ENCODE measurements at places on chromosomes 7 and 10. TPM values are rescaled to one million over a fixed set of nuclear protein-coding genes. Genes with fewer than 3 reads are reported as not detected.

- DNase-seq, result no peak
- peaks cover 40% of the 10 kb centered on the region for H3K4me1 ChIP-seq
- peaks cover 26% of the 10 kb centered on the region for H3K36me3 ChIP-seq
- H3K27me3 ChIP-seq, result no peaks in the 10 kb centered on the region
- H3K27ac ChIP-seq, result no peak overlapping the region
Measured at GRCh38 chr10:128121750-128122412, 4.3 kb downstream of the MKI67 start.

GRCh38 chr10:63630931-63631680 lies 109.9 kb downstream of the REEP3 start:
- peak overlapping the region; percentile 45 for H3K27ac ChIP-seq
- no peak for DNase-seq
- peaks cover 18% of the 10 kb centered on the region for H3K27me3 ChIP-seq
- peak overlapping the region; percentile 93 for H3K4me3 ChIP-seq
- H3K4me1 ChIP-seq, result peaks cover 43% of the 10 kb centered on the region

GRCh38 chr10:113539789-113540188 lies 13.1 kb upstream of the HABP2 start:
- H3K4me3 ChIP-seq, result no peak overlapping the region
- DNase-seq, result no peak
- H3K27ac ChIP-seq, result no peak overlapping the region

Gene CYP2C9
- total RNA-seq, result not detected

Gene GHRHR
- not detected for total RNA-seq

DNA sequence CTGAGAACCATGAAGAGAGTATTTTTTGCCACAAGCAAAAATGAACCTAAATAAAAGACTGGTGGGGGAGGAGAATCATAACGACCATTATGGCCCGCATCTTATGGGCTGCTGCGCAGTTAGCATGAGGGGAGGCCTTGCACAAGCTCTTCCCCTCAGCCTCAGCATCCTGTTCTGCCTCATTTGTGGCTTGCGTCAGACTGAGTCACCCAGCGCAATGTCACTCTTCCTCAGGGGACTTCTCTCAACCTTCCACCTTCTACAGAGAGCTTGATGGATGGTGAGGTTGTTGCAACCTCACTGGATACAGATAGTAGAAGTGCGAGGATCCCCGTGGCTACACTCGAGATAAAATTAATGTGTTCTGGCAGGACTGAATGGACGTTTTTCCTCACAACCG lies 16.8 kb upstream of the GPR15LG start:
- peaks cover 33% of the 10 kb centered on the region for H3K4me1 ChIP-seq
- no peaks in the 10 kb centered on the region for H3K36me3 ChIP-seq
- H3K27me3 ChIP-seq, result no peaks in the 10 kb centered on the region
- no peak overlapping the region for H3K27ac ChIP-seq
- DNase-seq, result peak; percentile 62

DNA sequence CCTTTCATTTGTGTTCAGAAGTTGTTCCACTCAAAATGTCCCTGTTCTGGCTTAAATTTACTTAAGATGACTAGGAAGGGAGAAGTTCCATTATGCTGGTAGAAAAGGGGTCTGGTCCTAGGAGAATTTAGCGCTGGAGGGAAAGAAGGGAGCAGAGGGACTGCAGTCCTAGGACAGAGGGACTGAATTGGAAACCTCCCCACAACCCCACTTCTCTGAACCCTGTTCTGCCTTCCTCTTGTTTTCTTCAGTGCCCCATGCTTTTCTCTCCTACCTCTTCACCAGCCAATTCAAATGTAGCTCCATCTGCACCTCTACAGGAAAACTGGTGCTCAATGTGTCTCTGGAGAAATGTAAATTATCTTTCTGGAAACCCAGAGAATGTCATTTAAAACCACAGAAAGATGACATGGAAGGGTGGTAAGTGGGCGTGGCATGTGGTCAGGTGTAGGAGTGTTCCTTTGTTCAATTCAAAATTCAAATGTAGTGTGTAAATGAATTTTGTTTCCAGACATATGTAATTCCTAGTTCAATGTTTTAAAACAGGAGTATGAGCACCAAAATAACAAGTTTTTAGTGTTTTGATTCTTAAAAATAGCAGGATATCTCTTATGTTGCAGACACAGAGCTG lies 24.0 kb upstream of the RHOBTB1 start:
- peaks cover 37% of the 10 kb centered on the region for H3K4me1 ChIP-seq
- DNase-seq, result peak; percentile 34
- no peaks in the 10 kb centered on the region for H3K36me3 ChIP-seq
- peaks cover 28% of the 10 kb centered on the region for H3K27me3 ChIP-seq
- peak overlapping the region; percentile 51 for H3K27ac ChIP-seq

GRCh38 chr10:132589681-132590080 lies 52.1 kb downstream of the INPP5A start:
- peaks cover 3% of the 10 kb centered on the region for H3K36me3 ChIP-seq
- peaks cover 78% of the 10 kb centered on the region for H3K4me1 ChIP-seq
- H3K27ac ChIP-seq, result no peak overlapping the region

GRCh38 chr7:157487046-157487770 lies 150.4 kb downstream of the DNAJB6 start:
- H3K27me3 ChIP-seq, result peaks cover 2% of the 10 kb centered on the region
- H3K4me3 ChIP-seq, result no peak overlapping the region
- H3K27ac ChIP-seq, result no peak overlapping the region
- peaks cover 2% of the 10 kb centered on the region for H3K36me3 ChIP-seq
- peaks cover 14% of the 10 kb centered on the region for H3K4me1 ChIP-seq

DNA sequence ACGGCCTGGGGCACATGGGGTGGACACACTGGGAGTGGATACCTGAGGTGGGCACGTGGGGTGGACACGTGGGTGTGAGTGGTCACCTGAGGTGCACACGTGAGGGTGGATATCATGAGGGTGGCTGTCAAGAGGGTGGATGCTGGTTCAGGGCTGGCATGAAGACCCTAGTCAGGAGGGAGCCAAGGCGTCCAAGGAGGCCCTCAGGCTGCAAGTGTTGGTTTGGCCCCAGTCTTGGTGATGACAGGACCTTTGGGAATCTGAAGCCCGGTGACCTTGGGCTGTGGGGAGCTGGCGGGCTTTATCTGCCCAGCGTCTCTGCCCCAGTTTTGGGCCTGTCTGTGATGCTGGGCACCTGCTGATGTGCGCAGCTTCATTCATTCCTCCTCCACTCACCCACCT lies 24.9 kb upstream of the PFKFB3 start:
- no peak overlapping the region for H3K4me3 ChIP-seq
- H3K36me3 ChIP-seq, result peaks cover 2% of the 10 kb centered on the region
- H3K27ac ChIP-seq, result no peak overlapping the region
- no peaks in the 10 kb centered on the region for H3K27me3 ChIP-seq
- peaks cover 47% of the 10 kb centered on the region for H3K4me1 ChIP-seq

- no peak for DNase-seq
- H3K36me3 ChIP-seq, result peaks cover 4% of the 10 kb centered on the region
- H3K27me3 ChIP-seq, result no peaks in the 10 kb centered on the region
- peaks cover 9% of the 10 kb centered on the region for H3K4me1 ChIP-seq
- H3K4me3 ChIP-seq, result no peak overlapping the region
Measured at GRCh38 chr10:22552888-22553378, 161.4 kb downstream of the PIP4K2A start.

Gene NCF1
- 3.8 TPM for total RNA-seq

Gene GATA3
- 50.2 TPM for total RNA-seq

All from activated T-cell treated with anti-CD3 and anti-CD28 coated beads, Interleukin-2, amount 50 U/mL, for 72 hours (primary cell).